MCF 10A (cell line): ENCODE measurements at places on chromosomes 4 and X. TPM values are rescaled to one million over a fixed set of nuclear protein-coding genes. Genes with fewer than 3 reads are reported as not detected.

GABRG1 gene
- not detected in 2 replicates for total RNA-seq

GRIPAP1 gene
- total RNA-seq, result 49.6 and 51.0 TPM in 2 replicates

GRCh38 chr4:128560754-128561495 lies 248.6 kb upstream of the JADE1 start:
- H3K27me3 ChIP-seq, result no peaks in the 10 kb centered on the region
- DNase-seq, result no peak
- no peak overlapping the region for H3K4me3 ChIP-seq
- no peak overlapping the region for H3K27ac ChIP-seq

DNA sequence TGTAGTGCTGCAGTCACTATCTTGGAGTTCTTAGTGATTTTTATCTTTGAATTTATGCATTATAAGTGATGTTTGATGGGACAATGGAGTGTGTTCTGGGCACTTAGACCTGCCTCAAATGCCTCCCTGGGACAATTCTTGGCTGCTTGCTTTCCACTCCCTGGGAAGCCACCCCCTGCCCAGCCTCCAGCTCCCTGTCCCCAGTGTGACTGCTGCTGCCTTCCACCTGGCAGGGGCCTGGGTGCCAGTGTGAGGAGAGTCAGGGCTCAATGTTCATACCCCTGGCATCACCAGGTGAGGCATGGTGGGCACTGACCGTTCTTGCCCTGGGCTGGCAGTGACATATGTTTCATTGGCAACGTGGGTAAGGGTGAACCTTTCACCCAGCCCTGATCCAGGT lies 14.8 kb downstream of the MSX1 start:
- DNase-seq, result no peak
- peaks cover 5% of the 10 kb centered on the region for H3K4me1 ChIP-seq
- peaks cover 50% of the 10 kb centered on the region for H3K27me3 ChIP-seq

DNA sequence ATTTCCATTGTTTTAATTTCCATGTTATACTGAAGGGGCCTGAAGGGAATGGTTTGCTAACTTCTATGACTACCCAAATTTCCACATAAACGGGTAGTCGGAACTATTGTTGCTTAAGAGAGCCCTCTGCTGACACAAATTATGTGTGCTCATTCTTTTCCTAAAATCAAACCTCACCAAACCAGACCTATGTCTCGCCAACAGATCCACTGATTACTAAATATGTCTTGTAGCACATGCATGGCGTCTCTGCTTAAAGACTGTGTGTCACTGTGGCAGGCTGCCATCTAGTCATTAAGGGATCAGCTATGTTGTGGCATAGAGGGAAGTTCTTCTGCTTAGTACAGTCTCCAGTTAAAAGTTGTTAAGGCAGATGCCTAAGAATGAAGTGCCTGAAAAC lies 25.1 kb downstream of the PIR start:
- peaks cover 13% of the 10 kb centered on the region for H3K4me1 ChIP-seq
- no peaks in the 10 kb centered on the region for H3K36me3 ChIP-seq
- H3K27ac ChIP-seq, result no peak overlapping the region
